GM12878 (cell line): ENCODE measurements at places on chromosomes 1 and 21.

GRCh38 chr1:201610858-201611257 lies 71.9 kb downstream of the NAV1 start:
- DNase-seq: no peak

- DNase-seq: no peak
Measured at GRCh38 chr1:10444248-10444647, 5.6 kb upstream of the CORT start.

DNA sequence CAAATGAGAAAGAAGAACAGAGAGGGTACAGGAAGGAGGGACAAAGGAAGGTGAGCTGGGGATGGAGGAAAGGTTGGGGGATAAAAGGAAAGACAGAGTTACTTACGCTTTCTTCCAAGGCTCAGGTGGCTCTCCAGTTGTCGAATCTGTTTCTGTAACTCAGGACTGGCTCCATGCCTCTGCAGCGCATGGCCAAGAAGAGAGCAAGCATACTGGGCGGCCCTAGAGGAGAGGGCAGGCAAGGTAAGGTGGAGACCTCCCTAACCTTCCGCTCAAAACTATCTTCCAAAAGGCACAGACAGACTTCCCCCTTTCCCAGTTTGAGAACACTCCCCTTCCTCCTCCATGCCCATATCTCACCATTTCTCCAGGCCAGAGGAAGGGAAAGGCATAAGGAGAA lies 922 bp downstream of the PEX11B start:
- DNase-seq: no peak

- DNase-seq: no peak
Measured at GRCh38 chr1:175097361-175097760, 29.7 kb downstream of the TNN start.

DNA sequence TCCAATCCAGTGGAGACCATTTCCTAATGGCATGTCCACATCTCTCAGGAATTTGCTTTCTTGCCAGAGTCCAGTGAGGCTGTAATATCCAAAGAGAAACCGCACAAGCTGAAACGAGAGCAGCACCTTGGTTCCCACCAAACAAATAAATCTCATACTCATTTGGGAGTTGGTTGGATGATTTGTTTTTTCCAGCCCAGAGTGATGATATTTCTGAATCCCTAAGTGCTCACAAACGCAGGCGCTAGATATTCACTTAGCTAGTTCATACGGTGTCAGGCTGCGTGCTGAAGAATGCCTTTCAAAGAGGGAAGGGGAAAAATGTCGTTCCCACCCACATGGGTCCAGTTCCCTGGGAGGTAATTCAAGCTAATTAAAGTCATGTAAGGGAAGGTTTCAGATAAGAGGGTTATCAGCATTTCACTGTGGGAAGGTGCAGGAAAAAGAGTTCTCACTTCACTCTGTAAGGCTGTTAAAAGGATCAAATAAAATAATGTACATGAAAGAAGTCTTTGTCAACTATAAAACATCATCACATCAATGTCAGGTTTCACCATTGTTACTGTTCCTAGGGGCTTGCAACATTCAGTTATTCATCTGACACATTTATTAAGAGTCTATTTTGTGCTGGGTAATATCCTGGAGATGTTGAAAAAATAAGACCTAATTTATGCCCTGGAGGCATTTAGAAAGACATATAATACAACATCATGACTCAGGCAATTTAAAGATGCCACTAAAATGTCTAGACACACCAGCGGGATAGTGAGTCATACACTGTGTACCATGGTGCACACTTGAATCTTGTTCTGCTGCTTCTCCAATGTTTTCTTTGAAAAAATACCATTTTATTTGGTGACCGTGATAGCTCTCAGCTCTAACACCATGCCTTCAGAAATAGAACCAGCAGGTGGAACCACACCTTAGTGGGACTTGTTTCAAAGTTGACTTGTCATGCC lies 19.3 kb downstream of the DPT start:
- DNase-seq: no peak
